Gastroesophageal sphincter (tissue), 4 donors: ENCODE measurements at places on chromosomes 3 and 15.

DNA sequence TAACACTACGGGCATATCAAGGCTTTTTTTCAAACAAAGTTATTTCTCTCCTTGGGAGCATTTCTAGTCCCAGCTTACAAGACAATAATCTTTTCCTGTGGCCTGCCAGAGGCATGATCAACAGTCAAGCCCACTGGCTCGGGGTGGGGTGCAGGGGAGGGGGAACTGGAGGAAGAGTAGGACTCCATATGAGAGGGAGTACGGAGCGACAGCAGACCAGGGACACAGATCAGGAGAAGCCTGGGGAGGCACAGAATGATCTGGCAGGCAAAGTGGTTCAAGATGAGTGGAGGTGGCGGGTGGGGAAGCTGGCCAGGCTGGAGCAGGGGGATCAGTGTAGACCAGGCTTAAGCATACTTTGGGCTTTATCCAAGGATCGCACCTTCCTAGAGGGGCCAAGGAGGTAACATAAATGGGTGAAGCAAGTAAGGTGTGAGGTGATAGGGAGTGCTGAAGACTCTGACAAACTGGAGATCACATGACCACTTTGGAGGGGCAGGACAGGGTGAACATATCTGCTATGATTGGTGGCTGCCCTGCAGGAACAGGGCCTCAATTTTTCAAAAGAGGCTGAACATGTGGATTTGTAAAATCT lies 37.4 kb downstream of the KLF15 start:
- ATAC-seq: no peak

DNA sequence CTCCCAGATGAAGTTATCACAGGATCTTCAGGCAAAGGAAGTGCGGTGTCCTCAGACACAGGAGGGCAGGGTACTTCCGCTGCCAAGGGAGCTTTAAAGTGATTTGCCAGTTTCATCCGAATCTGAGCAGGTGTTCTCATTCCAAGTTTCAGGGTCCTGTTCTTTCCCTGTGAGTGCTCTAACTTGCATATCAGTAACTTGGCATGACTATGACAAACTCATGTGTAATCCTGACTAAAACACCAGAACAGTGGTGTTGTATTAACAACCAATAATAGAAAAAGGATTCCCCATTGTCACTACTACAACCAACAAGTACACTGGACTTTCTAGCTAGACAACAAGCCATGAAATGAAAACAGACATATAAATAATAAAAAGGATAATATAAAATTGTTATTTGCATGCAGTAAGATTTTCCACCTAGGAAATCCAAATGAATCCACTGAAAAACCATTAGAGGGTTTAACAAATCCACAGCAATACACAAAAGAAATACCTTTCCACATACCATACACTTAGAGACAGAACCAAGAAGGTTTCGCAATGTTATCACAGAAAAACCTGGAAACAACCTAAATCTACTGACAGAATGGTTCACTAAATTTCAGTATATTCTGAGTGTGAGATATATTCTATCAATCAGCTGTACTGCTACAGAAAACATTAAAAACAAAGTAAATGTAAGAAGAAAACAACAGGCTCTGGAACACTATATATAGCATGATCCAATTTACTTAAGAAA lies 40.9 kb upstream of the RPL35A start:
- ATAC-seq: no peak

- no peak for ATAC-seq
These were observed 1273.0 kb downstream of the OTOL1 start for GRCh38 chr3:162769564-162769963.

- no peak for ATAC-seq
These were observed 41.3 kb downstream of the PSMD6 start for GRCh38 chr3:63981980-63982379.

DNA sequence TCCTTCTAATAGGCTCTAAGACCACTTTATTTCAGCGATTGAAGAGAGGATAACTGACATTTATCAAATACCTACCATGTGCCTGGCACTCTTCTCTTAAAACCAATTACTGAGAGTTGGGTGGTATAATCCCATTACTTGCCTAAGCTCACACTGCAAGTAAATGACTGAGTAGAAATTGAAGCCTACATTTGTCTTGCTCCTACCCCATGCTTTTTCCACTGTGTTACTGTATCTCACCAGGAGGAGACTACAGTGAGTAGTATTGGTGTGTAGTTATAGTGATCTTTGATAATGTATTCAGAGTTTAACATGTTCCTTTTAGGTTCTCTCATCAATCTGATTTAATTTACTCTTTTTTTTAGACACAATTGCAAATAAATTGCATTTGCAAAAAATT lies 20.7 kb downstream of the EIF2A start:
- ATAC-seq: no peak

- no peak for ATAC-seq
These were observed 333.0 kb upstream of the SATB1 start for GRCh38 chr3:18758047-18758704.

- ATAC-seq: no peak
These were observed 137.5 kb downstream of the LRRK1 start for GRCh38 chr15:101056366-101057334.

DNA sequence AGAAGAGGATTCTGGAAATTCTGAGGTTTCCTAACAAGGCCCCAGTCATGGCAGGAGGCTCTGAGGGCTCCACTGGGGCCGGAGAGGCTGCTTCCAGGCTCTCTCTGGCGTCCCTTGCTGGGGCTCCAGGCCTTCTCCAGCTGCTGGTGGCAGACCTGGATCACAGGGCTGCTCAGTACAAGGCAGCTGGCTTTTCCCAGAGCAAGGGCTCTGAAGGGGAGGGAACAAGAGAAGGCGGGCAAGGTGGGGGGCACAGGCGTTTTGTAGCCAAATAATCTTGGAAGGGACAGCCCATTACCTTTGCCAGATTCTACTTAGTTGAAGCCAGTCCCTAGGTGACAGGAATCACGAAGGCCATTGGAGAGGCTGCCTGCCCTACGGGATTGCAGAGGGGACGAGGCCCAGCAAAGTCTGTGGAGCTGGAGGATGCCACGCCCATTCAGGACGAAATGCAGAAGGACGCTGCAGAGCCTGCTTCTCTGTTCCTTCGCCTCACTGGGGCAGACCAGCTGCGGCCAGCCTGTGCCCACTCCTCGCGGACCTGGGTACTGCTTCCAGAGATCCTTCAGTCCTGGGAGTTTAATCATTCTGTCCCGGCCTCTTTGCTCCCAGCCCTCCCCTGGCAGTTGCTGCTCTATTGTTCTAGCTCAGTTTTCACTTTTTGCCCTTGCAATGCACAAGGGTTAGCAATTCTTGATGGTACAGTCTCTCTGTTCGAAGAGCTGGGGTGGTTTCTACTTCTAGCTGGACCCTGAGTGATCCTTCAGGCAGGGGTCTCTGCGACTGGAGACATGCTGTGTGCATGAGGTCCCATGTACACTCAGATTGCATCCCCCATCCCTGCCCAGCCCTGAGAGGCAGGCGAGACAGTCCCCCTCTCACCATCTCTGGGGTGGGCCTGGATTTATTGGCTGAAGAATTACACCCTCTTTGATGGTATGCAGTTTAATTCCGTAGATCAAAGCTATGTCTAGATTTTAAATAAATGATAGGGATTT lies 149.3 kb upstream of the MEF2A start:
- no peak for ATAC-seq

DNA sequence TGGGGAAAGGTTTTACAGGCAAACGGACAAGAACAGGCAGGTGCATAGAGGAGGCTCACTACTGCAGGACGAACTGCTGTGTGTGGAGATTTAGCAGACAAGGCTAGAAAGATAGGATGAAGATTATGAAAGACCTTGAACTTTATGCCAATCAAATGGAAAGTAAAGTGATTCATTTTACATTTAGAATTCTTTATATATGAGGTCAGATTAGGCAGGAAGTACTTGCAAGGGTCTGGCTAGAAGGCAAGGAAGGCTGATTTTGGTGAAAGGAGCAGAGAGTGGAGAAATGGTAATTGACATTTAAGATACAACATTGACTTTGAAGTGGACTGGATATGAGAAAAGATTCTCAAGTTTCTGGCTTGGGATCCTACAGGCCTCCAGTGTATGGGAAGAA lies 33.6 kb downstream of the PLSCR4 start:
- no peak for ATAC-seq

- no peak for ATAC-seq
These were observed 33.7 kb downstream of the THRB start for GRCh38 chr3:24460974-24461373.

DNA sequence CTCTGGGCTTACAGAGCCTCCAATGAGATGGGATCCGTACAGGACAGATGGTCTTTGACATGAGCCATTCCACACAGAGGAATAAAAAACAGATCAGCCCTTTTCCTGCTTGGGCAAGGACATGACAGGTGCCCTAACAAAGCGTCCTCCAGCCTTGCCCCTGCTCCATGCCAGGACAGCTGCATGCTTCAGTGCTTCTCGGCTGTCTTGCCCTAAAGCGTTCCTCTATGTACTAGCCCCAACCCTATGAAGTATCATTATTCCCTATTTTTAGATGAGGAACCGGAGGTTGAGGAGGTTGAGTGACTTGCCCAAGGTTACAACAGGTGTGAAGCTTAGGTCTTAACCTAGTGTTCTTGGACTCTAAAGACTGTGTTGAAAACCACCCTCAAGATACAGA lies 10.5 kb downstream of the POMGNT2 start:
- no peak for ATAC-seq

DNA sequence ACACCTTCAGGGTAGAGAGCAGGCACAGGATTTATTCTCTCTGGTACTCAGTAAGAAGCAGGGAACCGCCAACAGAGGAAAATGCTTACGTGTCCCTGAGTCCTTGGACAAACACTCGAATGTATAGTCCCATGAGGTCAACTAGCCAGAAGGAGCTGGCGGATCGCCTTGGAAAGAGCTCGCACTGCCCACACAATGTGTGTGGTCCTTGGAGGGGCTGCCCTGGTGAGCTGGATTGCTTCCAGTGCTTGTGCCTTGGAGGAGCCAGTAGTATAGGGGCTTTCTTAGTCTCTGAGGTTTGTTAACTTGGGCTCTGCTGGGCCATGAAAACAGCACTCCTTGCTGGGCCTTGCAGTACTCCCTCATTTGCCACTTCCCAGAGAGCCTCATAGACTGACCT lies 40.7 kb upstream of the VILL start:
- ATAC-seq: no peak

DNA sequence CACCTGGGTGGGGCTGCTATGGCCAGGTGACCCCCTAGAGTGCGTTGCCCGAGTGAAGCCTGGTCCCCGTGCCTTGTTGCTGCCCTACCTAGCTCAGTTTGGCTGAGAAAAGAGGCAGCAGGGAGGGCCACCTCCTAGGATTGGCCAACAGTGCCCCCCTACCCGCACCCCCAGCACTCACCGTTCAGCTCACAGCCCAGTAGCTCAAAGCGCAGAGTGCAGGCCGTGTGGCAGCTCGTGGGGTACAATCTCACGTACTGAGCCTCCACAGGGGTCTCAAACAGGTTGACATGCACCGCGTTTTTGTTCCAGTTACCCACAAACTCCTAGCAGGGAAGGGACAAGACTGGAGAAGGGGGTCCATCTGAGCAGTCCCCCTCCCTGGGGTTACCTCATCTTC lies 7.6 kb downstream of the MFGE8 start:
- ATAC-seq: no peak

DNA sequence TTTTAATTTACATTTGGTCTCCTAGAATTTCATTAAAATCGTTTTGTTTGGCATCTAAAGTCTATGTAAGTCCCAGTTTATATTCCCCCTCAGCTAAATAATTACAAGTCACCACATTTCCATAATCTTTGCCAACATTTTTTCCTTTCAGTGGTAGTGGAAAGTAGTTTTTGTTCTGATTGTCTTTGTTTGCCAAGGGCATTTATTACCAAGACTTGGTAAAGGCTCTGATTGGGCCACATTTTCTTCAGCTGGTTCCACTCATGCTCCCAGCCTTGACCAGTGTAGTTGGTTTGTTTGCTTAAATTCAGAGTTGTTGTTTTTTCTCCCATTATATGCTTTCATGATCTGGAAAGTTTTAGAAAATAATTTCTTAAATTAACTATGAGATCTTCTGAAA lies 153.4 kb upstream of the MME start:
- ATAC-seq: no peak

DNA sequence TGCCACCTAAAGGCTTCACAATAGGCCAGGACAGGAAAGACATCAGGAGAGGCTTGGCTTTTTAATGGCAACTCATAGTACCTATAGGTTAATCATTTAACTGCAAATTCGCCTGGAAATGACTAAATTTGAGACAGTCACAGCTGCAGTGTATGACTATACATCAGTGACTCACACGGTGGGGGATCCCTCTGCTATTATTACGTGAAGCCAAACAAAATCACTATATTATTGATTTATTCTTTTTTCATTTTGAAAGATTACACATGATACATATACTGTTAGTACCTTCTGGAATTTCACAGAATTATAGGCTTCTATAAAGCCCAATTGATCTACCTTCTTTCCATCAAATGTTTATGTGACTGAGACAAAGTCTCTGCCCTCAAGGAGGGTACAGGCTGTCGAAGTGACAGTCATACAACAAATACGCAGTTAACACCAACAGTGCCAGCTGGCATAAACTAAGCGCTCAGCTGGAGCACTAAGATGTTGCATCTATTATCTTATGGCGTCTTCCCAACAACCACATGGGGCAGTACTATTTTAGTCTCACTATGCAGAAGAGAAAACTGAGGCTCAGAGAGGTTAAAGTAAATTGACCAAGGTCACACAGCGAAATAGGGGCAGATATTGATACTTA lies 82.0 kb upstream of the LMOD3 start:
- no peak for ATAC-seq

GRCh38 chr3:100546020-100546744 lies 53.8 kb downstream of the TMEM45A start:
- ATAC-seq: no peak

- no peak for ATAC-seq
These were observed 61.7 kb downstream of the SCN11A start for GRCh38 chr3:38989917-38990510.
